ENCODE measurements at places on chromosomes 7 and 10. TPM values are rescaled to one million over a fixed set of nuclear protein-coding genes. Genes with fewer than 3 reads are reported as not detected.

The PLXDC2 gene
- total RNA-seq, result 21.6 TPM

The URGCP gene
- total RNA-seq, result 24.4 TPM

The FRMD4A gene
- 0.36 TPM for total RNA-seq

The CNTNAP2 gene
- not detected for total RNA-seq

The STAM gene
- 38.6 TPM for total RNA-seq

The WEE2 gene
- total RNA-seq, result 0.23 TPM

The LIPK gene
- not detected for total RNA-seq

The NPY gene
- total RNA-seq, result not detected

The ASZ1 gene
- total RNA-seq, result not detected

The SPDYE2 gene
- total RNA-seq, result not detected

The SPDYE3 gene
- total RNA-seq, result not detected

The CAV1 gene
- not detected for total RNA-seq

The OR2A42 gene
- total RNA-seq, result not detected

DNA sequence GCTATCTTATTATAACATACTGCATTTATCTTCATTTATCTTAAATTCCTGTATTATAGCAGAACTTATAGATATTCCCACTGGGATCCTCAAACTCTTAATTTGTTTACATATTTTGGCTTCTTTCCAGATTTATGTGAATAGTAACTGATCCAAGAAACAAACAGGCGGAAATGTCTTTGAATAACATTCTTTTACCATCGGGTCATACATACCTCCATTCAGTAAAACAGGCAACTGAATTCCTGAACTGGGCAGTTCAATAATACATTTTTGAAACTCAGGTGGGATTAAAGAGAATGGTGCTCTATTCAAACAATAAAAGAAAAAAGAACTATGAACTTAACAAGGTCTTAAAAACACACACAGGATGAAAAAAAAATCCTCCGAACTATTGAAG lies 337.4 kb downstream of the CRPPA start:
- no peak overlapping the region for H3K4me3 ChIP-seq
- peaks cover 2% of the 10 kb centered on the region for H3K4me1 ChIP-seq
- no peak overlapping the region for H3K27ac ChIP-seq

- no peaks in the 10 kb centered on the region for H3K36me3 ChIP-seq
- no peak overlapping the region for H3K27ac ChIP-seq
- no peaks in the 10 kb centered on the region for H3K27me3 ChIP-seq
- H3K4me3 ChIP-seq, result no peak overlapping the region
Measured at GRCh38 chr10:91307489-91307888, 87.0 kb downstream of the PCGF5 start.

DNA sequence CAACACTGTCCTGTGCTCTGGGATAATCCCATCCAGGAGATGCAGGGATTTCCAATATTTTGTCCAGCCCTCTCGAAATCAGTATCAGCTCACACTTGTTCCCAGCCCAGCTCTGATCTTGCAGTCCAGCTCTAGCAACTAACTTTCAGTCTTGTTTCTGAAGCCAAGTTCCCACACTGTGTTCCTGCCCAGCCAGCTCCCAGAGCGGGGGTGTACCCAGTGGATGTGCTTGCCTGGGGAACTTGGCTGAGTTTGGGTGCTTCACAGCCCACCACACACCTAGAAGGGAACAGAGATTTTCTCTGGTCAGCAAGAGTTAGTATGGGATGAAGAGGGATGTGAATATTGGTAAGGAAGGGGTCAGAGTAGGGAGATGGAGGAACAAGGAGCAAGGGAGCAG lies 57.5 kb upstream of the RAPGEF5 start:
- no peaks in the 10 kb centered on the region for H3K4me1 ChIP-seq
- no peak overlapping the region for H3K4me3 ChIP-seq
- DNase-seq, result no peak
- no peaks in the 10 kb centered on the region for H3K36me3 ChIP-seq
- H3K27me3 ChIP-seq, result no peaks in the 10 kb centered on the region

DNA sequence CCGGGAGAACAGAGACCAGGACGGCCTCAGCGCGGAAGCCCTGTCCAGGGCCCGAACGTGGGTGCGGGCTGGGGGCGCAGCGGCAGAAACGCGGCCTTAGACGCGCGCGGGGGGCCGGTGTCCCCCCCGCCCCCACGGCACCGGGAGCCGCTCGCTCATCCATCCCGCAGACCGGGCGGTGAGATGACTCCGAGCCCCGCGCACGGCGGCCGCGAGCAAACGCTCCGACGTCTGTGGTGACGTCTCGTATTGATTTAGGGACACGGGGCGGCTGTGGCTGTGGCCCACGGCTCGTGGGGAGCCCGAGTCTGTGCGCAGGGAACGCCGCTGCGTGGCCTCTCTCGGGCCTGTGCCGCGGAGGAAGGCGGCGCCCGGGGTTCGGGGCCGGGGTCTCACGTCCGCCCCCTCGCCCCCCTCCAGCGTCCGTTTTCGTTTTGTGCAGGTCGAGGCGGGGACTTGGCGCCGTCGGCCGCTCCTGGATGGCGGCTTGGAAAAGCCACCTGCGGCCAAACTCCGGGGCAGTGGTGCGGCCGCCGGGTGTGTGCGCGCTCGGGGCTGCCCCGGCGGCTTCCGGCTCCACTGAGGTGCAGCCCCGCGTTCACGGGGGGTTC lies 1.0 kb upstream of the NKX6-2 start:
- no peak for DNase-seq
- peaks cover 3% of the 10 kb centered on the region for H3K4me1 ChIP-seq
- no peak overlapping the region for H3K4me3 ChIP-seq
- H3K27me3 ChIP-seq, result peaks cover 4% of the 10 kb centered on the region

DNA sequence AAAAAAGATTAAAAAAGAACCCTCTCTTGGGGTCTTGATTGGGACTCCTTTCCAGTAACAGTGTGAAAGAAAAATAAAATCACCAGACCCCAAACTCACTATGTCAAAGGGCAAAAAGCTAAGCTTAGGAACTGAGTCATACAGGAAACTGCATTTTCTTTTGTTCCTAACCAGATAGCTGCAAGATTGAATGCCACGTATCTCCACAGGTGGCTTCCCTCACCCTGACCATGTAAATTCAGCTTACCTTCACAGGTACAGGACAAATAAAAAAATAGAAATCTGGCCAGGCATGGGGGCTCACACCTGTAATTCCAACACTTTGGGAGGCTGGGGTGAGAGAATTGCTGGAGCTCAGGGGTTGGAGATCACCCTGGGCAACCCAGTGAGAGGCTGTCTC lies 32.5 kb upstream of the EIF4H start:
- DNase-seq, result no peak
- no peak overlapping the region for H3K4me3 ChIP-seq
- H3K36me3 ChIP-seq, result no peaks in the 10 kb centered on the region

GRCh38 chr7:37683246-37684120 lies at the start of gene GPR141:
Gene GPR141, plus strand, starts transcription at chr7:37683766. Its CDS starts 56,628 bp downstream, at chr7:37740394.
- peak; percentile 14 for DNase-seq
- H3K27me3 ChIP-seq, result no peaks in the 10 kb centered on the region
- peak within 1 kb of the TSS; percentile 67 for H3K27ac ChIP-seq
- peak within 1 kb of the TSS; percentile 63 for H3K4me3 ChIP-seq
- H3K36me3 ChIP-seq, result no peaks in the 10 kb centered on the region
- peaks cover 13% of the 10 kb centered on the region for H3K4me1 ChIP-seq

- no peaks in the 10 kb centered on the region for H3K36me3 ChIP-seq
- no peak overlapping the region for H3K27ac ChIP-seq
- DNase-seq, result no peak
- H3K27me3 ChIP-seq, result peaks cover 10% of the 10 kb centered on the region
- H3K4me3 ChIP-seq, result no peak overlapping the region
Measured at GRCh38 chr10:6729071-6729774, 149.1 kb upstream of the PRKCQ start.

DNA sequence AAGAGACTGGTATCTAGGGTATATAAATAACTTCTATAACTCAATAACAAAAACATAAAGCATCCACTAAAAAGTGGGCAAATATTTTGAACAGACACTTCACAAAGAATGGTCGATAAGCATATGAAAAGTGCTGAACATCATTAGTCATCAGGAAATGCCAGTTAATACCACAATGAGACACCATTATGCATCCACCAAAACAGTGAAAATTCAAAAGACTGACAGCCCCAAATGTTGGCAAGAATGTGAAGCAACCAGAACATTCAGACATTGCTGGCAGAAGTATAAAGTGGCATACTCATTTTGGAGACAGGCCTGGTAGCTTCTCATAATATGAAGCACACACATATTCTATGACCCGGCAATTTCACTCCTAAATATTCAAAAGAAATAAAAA lies 26.5 kb upstream of the GSAP start:
- H3K36me3 ChIP-seq, result no peaks in the 10 kb centered on the region
- no peak overlapping the region for H3K27ac ChIP-seq
- no peaks in the 10 kb centered on the region for H3K4me1 ChIP-seq
- no peaks in the 10 kb centered on the region for H3K27me3 ChIP-seq
- no peak overlapping the region for H3K4me3 ChIP-seq

- no peak overlapping the region for H3K27ac ChIP-seq
- H3K36me3 ChIP-seq, result no peaks in the 10 kb centered on the region
- no peaks in the 10 kb centered on the region for H3K27me3 ChIP-seq
- no peak overlapping the region for H3K4me3 ChIP-seq
- H3K4me1 ChIP-seq, result no peaks in the 10 kb centered on the region
Measured at GRCh38 chr7:148865283-148865682, 18.8 kb downstream of the EZH2 start.

DNA sequence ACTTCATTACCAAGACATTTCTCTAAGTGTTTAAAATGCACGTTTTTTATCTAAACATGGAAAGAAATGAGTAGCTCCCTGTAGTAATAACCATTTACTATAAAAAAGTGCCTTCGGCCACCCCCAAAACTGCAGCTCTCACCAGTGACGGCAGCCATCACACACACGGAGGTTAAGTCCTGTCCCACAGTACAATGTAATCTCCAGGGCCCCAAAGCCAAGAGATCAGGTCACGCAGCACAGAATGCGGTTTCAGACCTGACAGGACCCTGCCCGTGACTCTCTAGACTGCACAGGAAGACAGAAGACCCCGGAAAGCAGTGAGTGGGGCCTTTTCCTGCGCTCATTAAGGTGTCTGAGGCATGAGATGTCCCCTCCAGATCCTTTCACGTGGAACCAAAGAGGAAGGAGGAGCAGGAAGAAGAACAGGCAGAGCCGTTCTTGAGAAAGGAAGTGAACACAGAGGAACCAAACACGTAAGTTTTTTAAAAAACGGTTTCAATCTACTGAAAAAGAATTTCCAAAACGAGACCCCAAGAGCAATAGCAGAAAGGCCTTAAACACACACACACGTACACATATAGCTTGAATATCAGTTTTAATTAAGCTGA lies 125.7 kb downstream of the ZMYND11 start:
- no peaks in the 10 kb centered on the region for H3K4me1 ChIP-seq
- no peaks in the 10 kb centered on the region for H3K36me3 ChIP-seq
- H3K27ac ChIP-seq, result no peak overlapping the region
- H3K4me3 ChIP-seq, result no peak overlapping the region

- no peaks in the 10 kb centered on the region for H3K4me1 ChIP-seq
- no peaks in the 10 kb centered on the region for H3K27me3 ChIP-seq
- no peak overlapping the region for H3K27ac ChIP-seq
- no peak overlapping the region for H3K4me3 ChIP-seq
Measured at GRCh38 chr10:78830062-78830975, 238.4 kb upstream of the ZMIZ1 start.

DNA sequence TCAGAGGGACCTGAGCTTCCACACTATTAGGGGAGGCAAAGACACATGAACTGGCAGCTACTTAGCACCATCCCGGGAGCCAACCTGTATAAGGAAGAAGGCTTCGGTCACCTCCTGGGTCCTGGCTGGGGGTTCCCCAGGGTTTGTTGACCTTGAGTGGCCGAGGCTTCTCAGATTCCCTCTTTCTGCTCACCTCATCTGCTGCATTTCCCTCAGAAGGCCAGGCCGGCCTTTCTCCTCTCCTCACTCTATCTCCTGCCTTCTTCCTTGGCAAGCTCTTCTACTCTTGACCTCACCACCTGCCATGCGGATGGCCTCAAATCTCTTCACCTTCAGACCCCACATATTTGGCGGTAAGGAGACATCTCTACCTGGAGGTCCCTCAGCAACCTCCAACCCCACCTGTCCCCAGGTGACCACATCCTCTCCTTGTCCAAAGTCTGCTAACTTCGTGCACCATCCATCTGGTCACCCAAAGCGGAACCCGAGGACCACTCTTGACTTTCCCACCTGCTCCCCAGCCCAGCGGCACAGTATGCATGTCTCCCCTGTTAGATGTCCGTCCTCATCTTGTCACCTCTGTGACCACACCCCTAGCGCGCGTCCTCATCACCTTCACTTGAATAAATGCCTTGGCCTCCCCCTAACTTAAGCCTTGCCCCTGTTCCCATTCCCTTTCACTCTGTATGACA lies 133.8 kb upstream of the UNC5B start:
- no peak overlapping the region for H3K27ac ChIP-seq
- no peak for DNase-seq
- H3K4me3 ChIP-seq, result no peak overlapping the region
- no peaks in the 10 kb centered on the region for H3K4me1 ChIP-seq

DNA sequence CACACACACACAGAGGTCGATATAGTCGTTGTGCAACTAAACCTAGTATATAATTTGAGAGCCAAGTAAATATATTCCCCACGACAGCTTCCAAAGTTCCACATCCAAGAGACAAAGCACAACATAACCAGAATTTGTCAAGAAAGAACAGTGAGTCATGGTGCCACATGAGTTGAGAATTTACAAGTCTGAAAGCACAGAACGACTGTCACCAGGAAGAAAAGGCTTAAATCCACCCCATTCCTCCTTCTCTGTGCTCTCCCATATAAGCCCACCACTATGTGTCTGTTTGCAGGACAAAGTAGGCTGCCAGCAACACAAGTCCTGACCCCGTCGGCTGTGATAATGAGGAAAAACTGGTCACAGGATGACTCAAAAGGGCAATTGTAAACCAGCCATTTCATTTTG lies 32.8 kb downstream of the GSAP start:
- no peak overlapping the region for H3K4me3 ChIP-seq
- no peak overlapping the region for H3K27ac ChIP-seq
- H3K4me1 ChIP-seq, result no peaks in the 10 kb centered on the region
- no peaks in the 10 kb centered on the region for H3K27me3 ChIP-seq
- peaks cover 80% of the 10 kb centered on the region for H3K36me3 ChIP-seq

- no peak overlapping the region for H3K4me3 ChIP-seq
- no peak overlapping the region for H3K27ac ChIP-seq
- H3K27me3 ChIP-seq, result no peaks in the 10 kb centered on the region
Measured at GRCh38 chr10:98125940-98126631, 8.4 kb upstream of the R3HCC1L start.

GRCh38 chr7:76272851-76273497 lies 29.5 kb upstream of the HSPB1 start:
- no peaks in the 10 kb centered on the region for H3K36me3 ChIP-seq
- H3K27me3 ChIP-seq, result peaks cover 2% of the 10 kb centered on the region
- no peak for DNase-seq
- peaks cover under 1% of the 10 kb centered on the region for H3K4me1 ChIP-seq

- no peak overlapping the region for H3K4me3 ChIP-seq
- H3K36me3 ChIP-seq, result no peaks in the 10 kb centered on the region
- H3K27me3 ChIP-seq, result no peaks in the 10 kb centered on the region
- H3K4me1 ChIP-seq, result no peaks in the 10 kb centered on the region
- no peak for DNase-seq
- H3K27ac ChIP-seq, result no peak overlapping the region
Measured at GRCh38 chr10:47406548-47406869, 22.4 kb upstream of the ZNF488 start.

- H3K27ac ChIP-seq, result no peak overlapping the region
- H3K4me3 ChIP-seq, result no peak overlapping the region
- no peak for DNase-seq
- no peaks in the 10 kb centered on the region for H3K4me1 ChIP-seq
Measured at GRCh38 chr10:4661511-4662255, 164.3 kb upstream of the AKR1E2 start.

GRCh38 chr7:46745707-46746090 lies 824.6 kb upstream of the IGFBP3 start:
- H3K27ac ChIP-seq, result no peak overlapping the region
- no peak overlapping the region for H3K4me3 ChIP-seq
- no peaks in the 10 kb centered on the region for H3K27me3 ChIP-seq
